ENCODE measurements at places on chromosomes 12 and 14.

DNA sequence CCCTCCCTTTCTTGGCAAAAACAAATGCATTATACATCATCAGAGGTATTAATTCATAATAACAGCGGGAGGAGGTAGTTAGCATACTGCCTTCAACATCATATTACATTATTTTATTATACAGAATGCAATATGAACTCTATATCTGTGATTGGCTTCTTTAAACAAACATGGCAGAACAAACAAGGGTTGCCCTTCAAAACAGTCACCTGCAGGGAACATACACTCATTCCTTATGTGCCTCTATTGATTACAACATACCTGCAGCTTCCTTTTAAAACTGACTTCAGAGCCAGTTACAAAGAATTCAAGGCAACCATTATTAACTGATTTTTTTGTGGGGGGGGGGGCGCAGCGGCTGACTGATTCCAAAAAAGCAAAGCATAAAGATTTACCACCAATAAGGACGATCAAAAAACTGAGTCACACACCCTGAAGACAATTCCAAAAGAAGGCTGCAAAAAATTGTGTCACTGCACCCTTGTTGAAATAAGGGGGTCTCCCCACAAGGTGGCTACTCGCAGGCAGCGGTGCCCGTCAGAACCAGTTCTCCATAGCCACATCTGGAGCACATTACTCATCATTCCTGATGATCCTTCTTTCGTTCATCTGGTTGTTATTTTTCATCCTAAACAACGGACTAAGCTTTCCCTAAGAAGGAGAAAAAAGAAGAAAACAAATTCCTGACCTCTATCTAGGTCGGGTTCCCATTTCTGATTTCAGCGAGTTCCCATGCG is 51.8 kb downstream of the SMUG1 start:
- DNase-seq, result no peak

DNA sequence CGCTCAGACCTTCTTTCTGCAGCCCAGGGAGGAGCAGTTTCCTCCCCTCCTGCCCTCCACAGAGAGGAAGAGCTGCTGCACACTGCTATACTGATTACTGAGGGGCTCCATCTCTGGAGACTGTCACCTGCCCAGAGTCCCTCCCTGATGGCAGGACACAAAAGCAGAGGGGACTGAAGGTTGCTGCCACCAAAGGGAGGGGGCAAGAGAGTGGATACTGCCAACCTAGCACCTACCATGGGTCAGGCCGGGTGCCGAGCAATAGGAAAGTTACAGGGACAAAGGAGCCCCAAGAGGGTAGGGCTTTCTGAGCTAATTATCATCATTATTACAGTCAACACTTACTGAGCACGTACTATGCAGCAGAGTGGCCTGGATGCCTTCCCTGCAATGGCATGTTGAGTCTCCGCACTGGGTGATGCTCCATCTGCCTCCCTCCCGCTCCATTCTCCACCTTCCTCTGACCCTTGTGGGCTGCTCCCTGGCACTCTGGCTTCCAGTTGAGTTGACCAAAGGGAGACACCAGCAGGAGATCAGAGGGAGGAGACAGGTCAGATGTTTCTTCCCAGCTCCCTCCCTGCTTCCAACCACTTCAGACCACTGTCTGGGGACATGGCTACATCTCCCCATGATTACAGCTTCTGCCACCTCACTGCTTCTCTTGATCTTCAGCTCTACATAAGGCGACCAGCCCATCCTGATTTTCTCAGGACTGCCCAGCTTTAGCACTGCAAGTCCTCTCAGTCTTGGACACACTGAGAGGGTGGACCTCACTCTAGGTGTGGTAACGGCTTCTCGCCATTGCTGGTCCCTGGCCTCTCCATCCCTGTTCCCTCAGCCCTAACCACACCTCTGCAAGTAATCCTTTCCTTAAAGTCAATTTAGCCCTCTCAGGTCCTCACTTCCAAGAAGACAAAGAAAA is 2.6 kb upstream of the KRT79 start:
- DNase-seq, result no peak

DNA sequence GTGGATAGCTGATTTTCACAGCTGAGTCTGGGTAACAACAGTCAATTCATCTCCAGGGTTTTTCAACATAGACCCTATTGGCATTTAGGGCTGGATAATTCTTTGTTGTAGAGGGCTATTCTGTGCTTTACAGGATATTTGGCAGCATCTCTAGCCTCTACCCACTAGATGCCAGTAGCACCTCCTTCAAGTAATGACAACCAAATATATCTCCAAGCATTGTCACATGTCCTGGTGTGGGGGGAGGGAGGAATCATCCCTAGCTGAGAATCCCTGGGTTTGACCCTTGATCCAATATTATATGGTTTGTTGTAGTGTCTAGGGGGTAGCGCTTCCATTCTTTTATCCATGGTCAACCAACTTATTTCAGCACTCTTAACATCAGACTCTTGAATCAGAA is 157.2 kb downstream of the ANO4 start:
- DNase-seq, result peak; percentile 21

DNA sequence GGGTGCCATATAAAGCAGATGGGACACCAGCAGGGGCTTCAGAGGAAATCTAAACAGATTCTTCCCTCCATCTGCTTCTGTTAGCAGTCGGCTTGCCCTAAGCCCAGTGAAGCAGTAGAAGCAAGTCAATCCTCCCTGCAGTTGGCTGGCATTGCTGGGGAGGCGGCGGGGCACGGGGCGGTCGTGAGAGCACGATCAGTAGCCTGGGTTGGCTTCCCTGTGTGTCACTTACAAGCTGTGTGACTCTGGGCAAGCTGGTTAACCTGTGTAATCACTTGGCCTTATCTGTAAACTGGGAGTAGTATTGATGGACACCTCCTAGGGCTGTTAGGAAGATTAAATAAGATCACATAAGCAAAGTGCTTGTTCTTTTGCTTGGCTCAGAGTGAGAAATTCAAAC is 19.4 kb downstream of the MYRFL start:
- DNase-seq, result peak; percentile 94

GRCh38 chr12:31369712-31370521 is 44.0 kb upstream of the SINHCAF start:
- DNase-seq, result no peak

GRCh38 chr12:111573476-111573875 is 25.6 kb downstream of the ATXN2 start:
- no peak for DNase-seq

GRCh38 chr14:35687335-35687939 is 121.7 kb downstream of the RALGAPA1 start:
- peak; percentile 48 for DNase-seq

GRCh38 chr14:21202463-21203358 is 46.8 kb upstream of the OR5AU1 start:
- DNase-seq, result no peak

Measured in WERI-Rb-1 (cell line).